Stimulated activated CD4-positive, alpha-beta T cell treated with anti-CD3 and anti-CD28 coated beads, TNF-alpha, amount 100 ng/mL, for 1 hour (primary cell): ENCODE measurements at places on chromosomes 2 and 18.

DNA sequence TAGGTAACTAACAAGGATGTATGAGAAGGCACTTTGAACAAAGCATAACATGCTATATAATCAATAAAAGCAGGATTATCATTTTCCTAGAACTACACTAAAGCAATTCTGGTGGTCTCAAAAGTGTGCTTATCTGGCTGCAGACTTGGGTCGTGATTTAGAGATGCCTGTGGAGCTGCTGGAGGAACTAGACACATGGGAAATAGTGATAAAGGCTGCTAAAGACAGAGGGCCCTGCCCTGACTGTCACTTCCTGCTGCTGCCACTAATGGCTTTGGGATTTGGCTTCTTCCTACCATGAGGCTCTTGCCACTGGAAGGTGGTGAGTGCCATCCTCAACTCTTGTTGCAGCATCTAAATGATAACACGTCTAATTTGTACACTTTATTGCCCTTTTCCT, 22.5 kb downstream of the TMEM178A start:
- no peak for DNase-seq

GRCh38 chr18:33210575-33211189, 229.8 kb downstream of the CCDC178 start:
- DNase-seq: no peak

- DNase-seq: no peak
Measured at GRCh38 chr2:128362889-128363228, 44.2 kb upstream of the HS6ST1 start.

GRCh38 chr18:43060020-43060419, 55.5 kb downstream of the RIT2 start:
- no peak for DNase-seq

DNA sequence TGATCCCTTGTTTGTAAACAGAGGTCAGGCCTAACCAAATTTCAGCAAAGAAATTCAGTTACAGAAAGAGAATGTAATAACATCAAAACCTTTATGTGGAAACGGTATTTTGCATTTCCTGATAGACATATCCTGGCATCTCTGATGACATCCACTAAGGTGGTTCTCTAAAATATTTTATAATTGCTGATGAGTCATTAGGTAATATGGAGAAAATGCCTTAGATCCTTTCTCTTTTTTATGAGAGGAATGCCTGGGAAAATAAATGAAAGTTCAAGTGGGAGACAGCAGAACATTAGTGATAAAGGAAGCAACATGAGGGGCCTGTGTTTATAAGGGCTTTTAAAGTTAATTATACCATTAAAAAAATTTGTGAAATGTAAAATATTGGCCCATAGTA, 72.6 kb downstream of the PLCL1 start:
- no peak for DNase-seq

DNA sequence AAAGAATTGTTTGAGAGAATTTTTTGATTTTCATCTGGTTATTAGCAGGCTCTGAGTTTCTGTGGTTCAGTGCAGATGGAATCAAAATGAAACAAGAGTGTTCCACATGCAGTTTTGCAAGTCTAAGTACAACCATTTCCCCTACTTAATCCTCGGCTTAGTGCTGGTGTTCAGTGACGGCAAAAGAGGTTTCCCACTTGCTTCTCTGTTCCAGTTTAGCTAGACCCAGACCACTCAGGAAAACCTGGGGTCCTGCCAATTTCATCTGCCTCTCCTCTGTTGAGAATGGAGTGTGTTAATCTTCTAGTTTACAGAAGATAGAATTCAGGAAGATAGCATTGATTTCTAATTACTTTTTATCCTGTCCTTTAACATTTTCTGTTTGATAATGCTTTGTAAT, 996.2 kb upstream of the FANCL start:
- DNase-seq: no peak

DNA sequence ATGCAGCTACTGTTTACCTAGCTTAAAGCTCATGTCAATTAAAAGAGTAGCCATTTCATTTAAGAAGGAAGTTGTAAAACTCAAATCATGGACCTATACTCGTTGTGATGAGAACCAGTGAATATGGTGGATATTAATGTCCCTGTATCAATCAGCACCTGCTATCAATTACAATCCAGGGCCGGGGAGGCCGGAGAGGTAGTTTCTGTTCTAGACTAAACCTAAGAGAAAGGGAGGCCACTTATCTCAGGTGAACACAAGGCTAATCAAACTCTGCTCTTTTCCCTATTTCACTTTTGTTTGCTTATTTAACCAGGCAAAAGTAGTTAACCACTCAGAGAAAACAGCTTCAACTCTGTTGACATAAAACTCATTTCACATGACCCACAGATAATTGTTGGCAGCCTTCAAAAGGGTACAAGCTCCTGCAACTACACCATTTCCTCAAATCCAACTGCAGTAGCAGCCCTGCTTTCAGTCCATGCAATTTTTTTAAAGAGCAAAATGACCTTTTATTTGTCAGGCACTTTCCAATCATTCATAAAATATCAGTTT, 27.8 kb upstream of the SLC9A2 start:
- no peak for DNase-seq

- DNase-seq: no peak
Measured at GRCh38 chr18:68735483-68736343, 20.8 kb upstream of the TMX3 start.

DNA sequence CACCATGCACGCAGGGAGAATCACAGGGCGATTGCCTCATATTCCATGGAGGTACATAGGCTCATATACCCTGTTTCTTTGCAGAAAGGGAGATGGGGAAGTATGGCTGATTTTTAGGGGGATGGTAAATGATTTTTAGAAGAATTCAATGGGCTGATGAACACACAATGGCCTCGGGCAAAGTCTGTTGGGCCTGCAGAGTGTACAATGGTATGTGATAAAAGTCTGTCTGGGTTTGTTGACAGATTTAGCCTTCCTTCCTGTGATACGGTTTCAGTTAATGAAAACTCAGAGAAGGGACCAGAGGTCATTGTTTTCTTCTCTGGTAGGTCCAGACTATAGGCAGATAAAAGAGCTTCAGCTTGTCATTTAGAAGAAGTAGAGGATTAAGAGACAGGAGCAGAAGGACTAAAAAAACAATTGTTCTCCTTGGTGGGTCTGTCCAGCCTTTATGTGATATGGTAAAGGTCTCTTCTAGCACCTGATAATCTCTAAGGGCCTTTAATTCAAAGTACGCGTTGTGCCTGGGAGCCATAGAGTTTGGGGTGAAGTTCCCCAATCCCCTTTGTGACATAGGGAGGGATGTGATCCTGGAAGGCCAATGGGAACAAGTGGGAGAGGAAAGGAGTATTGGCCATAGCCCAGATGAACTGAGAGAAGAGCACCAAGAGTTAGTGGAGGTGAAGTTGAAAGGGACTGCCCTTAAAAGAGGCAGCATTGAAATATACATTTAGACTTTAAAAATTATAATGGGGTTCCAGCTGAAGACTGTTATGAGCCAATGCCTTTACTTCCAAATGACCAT, 107.5 kb upstream of the SERPINE2 start:
- DNase-seq: no peak

DNA sequence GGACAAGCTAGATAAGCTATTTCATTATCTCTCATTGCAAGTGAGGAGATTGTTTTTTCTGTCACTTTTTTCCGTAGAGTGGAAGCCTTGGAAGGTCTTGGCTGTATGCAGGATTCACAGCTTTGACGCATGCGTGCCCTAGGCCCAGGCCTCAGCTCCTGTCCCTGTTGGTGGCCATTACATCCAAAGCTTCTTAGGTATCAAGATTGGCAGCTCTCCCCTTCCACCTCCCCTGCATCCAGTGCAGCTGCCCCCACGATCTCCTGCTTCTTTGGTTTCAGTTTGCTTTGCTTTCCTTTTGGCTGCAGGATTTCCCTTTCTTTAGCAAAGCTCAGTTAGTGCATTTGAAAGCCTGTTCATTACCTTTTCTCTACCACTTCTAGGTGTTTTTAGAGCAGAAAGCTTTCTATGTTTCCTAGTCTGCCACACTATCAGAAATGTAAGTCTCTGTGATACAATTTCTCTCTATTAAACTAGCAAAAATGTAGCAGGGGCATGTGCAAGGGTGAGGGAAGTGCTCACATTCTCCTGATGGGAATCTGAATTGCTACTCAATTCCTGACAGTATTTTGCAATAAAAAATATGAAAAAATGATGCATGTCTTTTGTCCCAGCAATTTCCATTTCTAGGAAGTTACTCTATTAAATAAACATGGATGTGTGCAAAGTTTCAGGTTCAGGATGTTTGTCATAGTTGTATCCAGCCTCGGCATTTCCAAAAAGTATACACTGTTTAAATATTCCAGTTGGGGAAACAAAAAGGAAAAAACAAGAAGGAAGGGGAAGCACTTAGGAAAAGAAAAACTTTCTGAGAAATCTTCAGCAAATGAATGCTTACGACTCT, 91.2 kb downstream of the LIPG start:
- no peak for DNase-seq

GRCh38 chr18:57856557-57857280, 53.6 kb upstream of the ATP8B1 start:
- no peak for DNase-seq

DNA sequence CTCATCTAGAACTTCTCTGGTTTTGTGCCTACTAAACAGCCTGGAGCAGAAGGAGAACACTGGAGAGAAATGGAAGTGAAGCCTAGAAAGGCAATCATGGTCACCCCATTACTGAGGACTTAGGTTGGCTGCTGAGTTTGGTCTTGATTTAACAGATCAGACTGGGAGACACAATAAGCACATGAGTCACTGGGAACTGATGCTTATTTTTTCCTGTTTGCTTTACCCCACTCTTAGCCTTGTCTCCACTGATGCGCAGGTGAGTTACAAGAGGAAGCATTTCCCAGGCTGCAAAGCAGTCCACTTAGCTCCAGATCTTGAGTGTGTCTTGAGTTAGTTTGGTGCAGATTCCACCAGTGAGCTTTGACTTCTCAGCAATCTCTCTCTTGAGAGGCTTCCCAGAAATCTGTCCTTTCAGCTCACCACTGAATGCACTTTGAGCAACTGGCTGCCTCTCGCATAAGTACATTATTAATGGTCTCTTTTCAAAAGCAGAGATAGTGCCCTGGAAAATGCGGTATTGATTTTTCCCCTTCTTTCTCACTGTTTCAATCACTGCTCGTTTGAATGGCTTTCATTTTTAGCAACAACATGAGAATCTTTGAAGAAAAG, 390.2 kb upstream of the SETBP1 start:
- no peak for DNase-seq

GRCh38 chr2:160208655-160209515, 8.8 kb upstream of the ITGB6 start:
- no peak for DNase-seq

DNA sequence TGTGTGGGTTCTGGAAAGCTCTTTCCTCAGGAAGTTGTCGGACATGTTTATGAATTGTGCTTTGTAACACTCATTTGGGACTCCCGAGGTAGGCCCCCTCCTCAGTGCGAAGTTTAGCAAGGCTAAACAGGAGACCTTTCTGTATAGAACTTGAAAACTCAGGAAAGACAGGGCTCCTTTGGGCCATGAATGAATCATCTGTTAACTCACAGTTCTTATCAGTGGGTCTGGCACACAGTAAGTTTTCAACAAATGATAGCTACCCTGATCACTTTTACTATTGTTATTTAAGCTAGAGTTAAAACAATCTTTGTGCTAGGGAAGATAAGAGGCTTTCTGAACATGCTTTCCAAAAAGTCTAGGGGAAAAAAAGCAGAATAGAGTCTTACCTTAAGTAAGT, 430.5 kb upstream of the ETAA1 start:
- DNase-seq: no peak

DNA sequence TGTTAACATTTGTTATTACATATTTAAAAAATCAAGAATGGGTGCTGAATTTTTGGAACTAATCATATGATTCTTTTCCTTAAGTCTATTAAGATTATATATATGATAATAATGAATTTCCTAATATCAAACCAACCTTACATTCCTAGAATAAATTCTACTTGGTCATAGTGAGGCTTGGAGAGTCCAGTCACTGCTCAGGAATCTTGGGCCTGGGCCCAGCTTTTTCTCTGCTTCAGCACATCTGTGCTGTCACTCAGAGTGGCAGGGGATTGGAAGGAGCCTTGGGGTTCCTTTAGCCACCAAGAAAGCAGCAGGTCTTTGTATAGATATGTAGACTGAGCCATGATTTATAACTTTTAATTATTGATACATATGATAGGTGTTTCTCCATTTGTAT, 19.9 kb upstream of the ZAP70 start:
- no peak for DNase-seq

- DNase-seq: no peak
Measured at GRCh38 chr18:14100503-14101286, 31.5 kb downstream of the ZNF519 start.

DNA sequence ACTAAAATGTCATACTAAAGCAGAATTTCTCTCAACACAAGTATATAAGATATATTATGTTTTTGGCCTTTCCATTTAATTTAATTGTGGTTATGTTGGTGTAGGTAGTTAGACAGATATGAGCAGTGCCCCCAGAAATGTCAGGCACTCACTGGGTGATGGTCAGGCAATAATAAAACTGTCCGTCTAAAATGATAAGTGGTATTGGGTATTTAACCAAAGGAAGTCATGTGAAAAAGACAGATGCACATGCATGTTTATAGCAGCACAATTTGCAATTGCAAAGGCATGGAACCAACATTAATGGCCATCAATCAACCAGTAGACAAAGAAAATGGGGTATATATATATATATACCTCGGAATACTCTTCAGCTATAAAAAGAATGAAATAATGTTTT, 936.6 kb upstream of the SLC39A10 start:
- no peak for DNase-seq

- DNase-seq: no peak
Measured at GRCh38 chr2:132721938-132722337, 51.9 kb upstream of the LYPD1 start.

DNA sequence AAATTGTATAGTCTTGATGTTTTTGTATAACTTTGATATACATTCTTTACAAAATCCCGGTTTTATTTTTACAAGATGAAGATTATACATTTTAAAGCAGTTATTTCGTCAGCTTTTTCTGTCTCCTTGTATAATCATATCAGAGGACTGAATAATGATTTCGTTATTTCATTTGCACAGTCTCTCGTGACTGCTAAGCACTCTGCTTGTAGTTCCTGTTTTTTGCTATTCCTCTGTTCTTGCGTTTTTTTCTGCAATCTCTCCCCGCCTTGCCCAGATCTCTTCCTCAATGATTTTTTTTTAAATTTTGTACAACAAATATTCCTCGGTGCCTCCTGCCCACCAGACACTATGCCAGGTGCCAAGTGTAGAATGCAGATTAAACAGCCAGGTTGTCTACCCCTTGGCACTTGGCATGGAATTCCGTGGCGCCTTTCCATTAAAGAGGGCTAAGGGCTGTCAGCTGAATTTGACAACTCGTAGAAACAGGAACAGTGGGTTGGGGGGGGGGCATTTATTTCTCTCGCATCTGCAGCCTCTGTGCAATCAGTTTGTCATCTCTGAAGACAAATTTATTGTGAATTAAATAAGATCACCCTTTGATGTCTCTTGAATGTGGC, 69.6 kb downstream of the KLHL29 start:
- no peak for DNase-seq
